CD4-positive, alpha-beta T cell treated with Interleukin-4 for 1 hour (primary cell): ENCODE measurements at places on chromosomes 13 and 19.

GRCh38 chr13:64029343-64030093, 2613.9 kb upstream of the PCDH20 start:
- no peak for DNase-seq

- DNase-seq = no peak
Measured at GRCh38 chr13:75165543-75166230, 316.3 kb downstream of the TBC1D4 start.

GRCh38 chr19:11073568-11073967, 15.7 kb upstream of the LDLR start:
- no peak for DNase-seq

DNA sequence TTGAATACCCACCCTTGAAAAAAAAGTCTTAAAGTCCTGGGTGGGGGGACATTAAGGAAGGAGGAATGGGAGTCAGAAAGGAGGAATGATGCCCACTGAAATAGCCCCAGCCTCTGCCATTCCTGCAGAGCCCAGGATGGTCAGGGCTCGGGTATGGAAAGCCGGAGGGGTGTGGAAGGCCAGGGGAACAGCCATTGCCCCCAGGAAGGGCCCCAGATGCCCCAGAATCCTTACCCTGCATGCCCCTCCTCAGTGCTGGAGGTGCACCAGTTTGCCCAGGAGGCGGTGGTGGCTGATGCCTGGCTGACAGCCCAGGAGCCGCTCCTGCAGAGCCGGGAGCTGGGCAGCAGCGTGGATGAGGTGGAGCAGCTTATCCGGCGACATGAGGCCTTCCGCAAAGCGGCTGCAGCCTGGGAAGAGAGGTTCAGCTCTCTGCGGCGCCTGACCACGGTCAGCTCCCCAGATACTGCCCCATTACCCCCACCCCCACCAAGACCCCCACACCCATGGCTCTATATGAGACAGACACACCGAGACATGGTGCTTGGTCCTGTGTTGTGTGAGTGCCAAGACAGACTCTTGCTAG, 10.7 kb upstream of the SHKBP1 start:
- no peak for DNase-seq

DNA sequence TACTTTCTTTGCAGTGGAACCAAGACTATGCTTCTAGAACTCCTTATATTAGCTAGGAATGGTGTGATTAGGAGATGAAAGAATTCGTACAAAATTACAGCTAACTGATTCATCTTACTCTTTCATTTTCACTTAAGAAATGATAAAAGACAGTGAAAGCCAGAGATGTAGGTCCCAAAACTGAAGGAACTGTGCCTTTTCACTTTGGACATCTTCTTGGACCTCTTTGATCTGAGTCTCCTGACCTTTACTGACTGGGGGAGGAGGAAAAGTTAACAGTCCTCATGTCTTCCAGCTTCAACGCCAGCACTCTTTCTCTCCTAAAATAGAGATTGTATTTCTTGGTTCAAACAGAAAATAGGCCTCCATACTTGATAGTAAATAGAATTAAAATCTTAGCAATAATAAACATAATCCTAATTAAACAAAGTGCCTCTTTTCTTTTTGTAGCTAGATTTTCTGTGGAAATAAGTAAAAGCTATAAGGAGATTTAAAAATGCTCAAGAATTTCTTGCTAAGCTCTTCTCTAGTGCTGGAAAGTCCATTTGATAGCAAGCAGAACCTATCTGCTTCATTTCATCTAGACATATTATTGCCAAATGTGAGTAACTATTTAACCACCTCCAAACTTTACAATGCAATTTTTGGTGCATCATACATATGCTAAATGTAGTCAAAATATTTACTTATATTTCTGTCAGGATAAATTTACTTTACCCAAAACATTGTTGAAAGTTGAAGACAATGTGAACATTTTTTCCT, 109.4 kb upstream of the POSTN start:
- no peak for DNase-seq

GRCh38 chr19:38056646-38057045, 149.6 kb downstream of the SIPA1L3 start:
- no peak for DNase-seq

GRCh38 chr13:80671773-80672172, 330.8 kb upstream of the SPRY2 start:
- DNase-seq = no peak

DNA sequence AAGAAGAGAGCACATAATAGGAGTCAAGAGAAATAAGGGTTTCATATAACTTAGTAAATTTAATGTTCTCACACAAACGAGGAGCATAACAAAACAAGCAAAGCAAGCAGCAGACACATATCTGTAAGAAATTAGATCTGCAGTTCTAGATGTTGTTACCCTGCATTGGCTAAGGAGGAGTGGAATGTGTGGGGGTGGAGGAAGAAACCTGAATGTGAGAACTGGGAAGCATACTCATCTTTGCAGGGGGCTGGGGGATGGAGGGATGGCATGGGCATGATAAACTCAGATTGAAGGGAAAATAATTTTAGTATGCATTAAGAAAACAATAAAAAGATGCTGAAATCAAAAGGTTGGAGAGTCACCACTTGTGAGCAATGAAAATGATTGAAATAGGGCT, 255.0 kb downstream of the LIG4 start:
- no peak for DNase-seq

DNA sequence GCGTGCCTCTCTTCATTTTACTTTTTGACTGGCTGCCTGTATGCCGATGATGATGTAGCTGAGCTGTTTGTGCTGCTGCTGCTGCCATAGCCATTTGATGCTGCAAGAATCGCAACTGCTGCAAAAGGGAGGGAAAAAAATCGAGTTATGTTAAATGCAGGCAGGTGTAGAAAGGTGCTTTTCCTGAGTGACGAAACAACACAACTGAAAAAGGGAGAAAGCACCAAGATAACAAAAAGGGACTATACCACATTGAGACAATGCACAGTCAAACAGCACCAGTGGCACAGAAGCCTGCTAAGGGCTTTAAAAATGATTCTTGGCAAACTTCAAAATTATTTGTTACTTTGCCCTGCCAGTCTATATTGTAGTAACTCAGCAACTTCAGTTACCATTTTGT, 9.1 kb downstream of the EXOSC8 start:
- no peak for DNase-seq

- no peak for DNase-seq
Measured at GRCh38 chr13:66219506-66219905, 1010.6 kb downstream of the PCDH9 start.

DNA sequence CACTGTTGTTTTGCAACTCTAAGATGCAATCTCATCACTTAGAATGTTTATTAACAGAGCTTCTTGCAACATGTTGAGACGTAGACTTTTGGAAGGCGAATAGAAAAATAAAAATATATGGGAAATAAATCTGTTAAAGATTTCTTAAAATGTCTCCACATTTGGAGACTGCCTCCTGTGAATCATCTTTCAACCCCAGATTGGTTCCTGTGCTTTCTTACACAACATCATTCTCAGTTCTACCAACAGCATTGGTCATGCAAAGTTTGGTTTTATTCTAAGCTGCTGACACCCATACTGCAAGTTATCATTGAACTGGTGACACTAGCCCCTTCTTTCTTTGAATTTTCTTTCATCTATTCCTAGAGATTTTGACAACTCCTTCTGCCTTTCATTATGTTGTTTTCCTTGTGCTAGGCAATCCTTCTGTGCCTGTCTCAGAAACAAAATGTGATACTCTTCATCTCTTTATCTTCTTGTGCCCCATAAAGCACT, 1.6 kb upstream of the IGFL3 start:
- DNase-seq = no peak

GRCh38 chr19:3094601-3095440, 659 bp downstream of the GNA11 start:
- DNase-seq = peak; percentile 25

DNA sequence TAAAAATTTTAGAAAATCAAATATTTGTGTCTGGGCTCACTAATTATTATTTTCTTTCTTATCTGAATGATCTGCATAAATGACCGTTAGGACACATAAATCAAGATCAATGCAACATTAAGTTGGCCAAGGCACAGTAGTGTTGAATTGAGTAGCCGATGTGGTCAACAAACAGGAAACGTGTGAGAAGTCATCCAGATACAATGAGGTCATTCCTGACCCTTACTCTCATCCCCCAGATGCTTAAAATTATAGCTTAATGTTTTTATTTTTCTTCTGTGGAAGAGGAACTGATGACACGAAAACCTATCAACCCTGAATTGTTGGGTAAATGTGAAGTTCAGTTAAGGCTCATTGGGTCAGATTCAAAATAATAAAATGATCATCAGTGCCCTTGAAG, 222.9 kb downstream of the RFC3 start:
- DNase-seq = no peak

GRCh38 chr19:41774515-41774980, 19.2 kb downstream of the CEACAM6 start:
- peak; percentile 66 for DNase-seq

DNA sequence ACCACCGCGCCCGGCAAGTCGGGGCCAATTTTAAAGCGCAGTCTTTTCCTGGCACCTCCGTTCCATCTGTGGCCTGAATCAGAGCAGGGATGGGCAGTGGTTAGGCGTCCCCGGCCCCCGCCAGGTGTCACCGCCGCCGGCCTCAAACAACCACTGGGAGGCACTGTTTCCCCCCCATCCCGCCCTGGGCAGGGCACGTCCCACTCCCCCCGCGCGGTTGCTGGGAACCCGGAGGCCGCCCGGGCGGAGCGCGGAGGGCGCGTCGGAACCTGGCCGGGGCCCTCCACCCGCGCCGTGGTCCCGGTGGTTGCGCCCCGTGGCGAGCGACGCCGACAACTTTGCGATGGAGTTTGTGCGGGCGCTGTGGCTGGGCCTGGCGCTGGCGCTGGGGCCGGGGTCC, at the start of gene GRIN3B:
Gene GRIN3B, plus strand, starts transcription at position 325 of the 400 bp plus-strand sequence. Its CDS starts 19 bp downstream, at position 344.
- peak; percentile 66 for DNase-seq

- DNase-seq = no peak
Measured at GRCh38 chr13:113158946-113159345, 498 bp downstream of the PROZ start.

DNA sequence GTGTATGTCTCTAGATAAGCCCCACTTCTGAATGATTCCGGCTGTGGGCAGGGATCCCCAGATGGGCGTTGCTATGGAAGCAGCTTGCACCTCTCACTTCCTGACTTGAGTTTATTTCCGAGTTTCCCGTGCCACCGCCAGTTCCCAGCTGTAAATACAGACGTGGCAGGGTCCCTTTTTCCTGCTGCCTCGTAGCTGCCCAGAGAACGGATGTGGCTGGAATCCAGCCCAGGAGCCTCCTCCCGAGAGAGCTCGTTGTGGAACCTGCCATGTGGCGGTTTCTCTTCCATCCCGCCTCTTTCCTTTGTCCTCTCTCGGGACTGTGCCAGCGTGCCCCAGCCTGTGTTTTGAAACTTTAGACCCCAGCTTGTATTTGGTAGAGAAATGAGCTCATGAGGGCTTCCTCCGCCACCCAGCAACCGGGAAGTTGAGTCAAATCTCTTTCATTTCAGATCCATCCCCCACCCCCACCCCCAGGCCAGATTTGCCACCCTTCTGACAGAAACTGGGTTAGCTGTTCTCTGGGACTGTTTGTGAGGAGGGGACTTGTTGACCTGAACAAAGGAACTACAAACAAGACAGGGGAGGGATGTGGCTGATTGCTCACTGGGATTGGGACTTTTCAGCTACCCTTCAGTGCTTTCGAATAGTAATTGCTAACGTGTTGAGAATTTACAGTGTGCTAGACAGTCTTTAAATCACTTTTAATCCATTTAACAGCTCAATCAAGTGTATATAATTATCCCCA, 96.6 kb downstream of the SIPA1L3 start:
- DNase-seq = no peak

DNA sequence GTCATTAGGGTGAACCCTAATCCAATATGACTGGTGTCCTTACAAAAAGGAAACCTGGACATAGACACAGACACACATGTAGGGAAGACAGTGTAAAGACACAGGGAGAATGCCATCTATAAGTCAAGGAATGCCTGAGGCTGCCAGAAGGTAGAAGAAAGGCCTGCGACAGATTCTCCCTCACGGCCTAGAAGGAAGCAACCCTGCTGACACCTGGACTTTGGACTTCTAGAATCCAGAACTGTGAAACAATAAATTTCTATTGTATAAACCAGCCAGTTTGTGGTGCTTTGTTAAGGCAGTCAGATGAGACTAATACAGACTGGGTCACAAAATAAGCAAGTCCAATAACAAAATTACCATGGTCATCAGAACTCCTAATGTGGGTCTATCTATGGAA, 120.4 kb downstream of the ENOX1 start:
- DNase-seq = no peak
